ENCODE measurements at places on chromosomes 5 and 9.
A peak's percentile ranks its signal among the peaks of the same experiment; 100 is the strongest.

GRCh38 chr9:89497257-89497963, 503 bp downstream of the SEMA4D start:
- no peak for DNase-seq

DNA sequence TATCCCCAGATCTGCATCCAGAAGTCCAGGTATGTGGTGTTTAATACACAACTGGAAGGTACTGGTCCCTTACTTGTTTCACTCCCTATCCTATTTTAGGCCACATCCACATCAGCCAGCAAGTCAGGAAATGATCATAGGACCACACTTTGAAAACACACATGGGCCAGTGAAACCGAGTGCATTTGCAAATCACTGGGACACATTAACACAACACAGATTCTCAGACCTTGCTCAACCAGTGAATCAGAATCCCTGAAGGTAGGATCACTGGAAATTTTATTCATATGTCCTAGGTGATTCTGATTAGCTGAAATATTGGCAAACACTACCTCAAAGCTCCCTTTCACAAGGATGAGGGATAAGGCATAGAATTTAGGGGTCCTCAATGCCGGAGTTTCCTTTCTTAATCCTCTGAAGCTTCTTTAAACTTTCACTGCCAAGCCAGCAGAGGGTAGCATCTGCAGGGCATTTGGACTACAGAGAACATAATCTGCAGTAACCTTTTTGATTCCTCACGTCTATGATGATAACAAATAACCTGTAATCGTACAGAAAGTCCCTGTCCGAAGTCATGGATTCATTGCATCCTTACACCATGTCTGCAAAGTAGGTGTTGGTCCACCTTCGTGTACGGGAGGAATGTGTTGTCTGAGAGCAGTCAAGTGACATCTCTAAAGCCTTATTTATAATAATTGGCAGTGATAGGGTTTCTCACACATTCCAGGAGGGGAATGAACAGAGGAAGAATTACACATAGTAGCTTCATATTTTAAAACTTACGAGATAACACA, 11.0 kb upstream of the ABLIM3 start:
- DNase-seq, result no peak

GRCh38 chr5:116242343-116242742, 157.5 kb downstream of the COMMD10 start:
- no peak for DNase-seq

DNA sequence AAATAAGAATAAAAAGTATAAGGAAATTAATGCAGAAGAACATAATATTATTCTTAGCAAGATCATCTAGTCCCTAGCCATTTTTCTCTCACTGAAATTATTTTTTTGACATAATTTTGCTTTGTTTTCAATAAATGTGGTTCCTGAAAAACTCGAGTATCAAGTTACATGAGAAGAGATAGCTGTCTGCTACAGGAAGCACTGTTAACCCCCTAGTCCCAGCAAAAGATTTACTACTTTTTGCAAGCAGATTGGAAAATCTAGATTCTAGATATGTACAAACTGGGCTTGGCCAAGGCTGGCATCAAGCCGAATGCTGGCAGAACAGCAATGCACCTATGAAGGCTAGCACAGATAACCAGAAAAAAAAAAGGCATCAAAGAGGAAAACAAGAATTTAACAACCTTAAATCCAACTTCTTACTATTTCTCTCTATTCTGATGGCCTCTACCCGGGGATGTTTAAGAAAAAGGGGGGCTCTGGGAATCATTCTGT, 21.9 kb upstream of the ISCA1 start:
- no peak for DNase-seq

DNA sequence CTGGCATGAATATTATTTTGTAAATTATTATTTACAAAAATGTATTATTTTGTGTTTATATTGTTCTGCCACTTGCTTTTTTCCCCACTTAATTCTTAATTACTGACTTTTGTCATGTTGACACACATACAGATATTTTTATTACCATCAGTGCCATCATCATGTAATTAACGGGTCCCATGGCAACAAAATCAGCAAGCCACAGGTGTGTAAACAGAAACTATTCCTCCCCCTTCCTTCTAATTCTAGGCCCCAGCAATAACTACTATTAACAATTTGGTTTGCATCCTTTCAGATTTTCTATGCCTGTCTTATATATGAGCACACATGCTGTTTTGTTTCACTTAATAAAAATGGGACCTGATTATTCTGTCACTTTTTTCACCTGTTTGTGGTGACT, 29.3 kb downstream of the CYFIP2 start:
- no peak for DNase-seq

GRCh38 chr5:124180875-124181461, 565.5 kb downstream of the ZNF608 start:
- no peak for DNase-seq

DNA sequence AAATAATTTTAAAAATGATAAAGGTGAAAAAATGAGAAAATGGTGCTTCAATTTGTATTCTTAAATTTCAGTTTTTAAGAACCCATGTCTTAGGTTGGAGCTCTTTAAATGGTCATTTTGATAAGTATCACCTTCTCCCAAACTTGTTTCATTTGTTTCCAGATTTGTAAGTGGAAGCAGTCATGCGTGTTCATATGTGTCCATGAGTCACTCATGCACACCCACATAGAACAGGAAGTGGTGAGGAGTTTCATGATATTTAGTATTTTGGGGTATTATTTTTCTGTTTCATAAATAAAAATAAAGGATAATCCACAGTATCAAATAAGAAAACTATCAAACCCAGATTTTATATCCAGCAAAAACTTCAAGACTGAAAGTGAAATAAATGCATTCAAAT, 570.4 kb upstream of the ST8SIA4 start:
- peak; percentile 3 for DNase-seq

- no peak for DNase-seq
Measured at GRCh38 chr9:95879591-95879990, 4.1 kb downstream of the ERCC6L2 start.

DNA sequence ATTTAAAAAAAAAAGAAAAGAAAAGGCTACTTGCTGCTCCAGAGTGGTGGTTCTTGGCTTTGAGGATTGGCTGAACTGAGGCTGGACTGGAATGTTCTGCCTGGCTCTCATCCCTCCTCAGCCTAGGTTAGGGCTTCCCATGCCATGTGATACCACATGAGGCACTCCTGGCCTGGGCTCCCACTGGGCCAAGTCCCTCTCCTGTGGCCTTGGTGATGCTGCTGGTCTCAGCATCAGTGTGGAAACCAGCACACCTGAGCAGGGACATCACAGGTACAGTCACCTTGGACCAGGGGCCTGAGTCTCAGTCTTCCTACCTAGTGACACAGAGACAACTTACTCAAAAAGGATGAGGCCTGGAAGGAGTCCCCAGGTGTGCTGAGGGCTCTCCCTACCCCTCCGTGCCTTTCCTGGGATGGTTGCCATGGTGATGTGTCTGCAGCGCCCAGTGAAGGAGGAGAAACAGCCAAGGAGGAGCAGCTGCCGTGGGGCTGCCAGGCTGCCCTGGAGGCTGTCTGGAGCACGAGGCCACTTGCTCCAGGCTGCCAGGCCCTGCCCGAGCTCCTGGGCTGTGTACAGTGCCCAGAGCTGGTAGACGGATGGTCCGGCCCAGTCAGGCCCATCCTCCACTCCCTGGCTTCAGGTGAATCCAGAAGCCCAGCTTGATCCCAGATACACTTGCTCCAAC, 71.0 kb downstream of the WNK2 start:
- DNase-seq, result no peak

DNA sequence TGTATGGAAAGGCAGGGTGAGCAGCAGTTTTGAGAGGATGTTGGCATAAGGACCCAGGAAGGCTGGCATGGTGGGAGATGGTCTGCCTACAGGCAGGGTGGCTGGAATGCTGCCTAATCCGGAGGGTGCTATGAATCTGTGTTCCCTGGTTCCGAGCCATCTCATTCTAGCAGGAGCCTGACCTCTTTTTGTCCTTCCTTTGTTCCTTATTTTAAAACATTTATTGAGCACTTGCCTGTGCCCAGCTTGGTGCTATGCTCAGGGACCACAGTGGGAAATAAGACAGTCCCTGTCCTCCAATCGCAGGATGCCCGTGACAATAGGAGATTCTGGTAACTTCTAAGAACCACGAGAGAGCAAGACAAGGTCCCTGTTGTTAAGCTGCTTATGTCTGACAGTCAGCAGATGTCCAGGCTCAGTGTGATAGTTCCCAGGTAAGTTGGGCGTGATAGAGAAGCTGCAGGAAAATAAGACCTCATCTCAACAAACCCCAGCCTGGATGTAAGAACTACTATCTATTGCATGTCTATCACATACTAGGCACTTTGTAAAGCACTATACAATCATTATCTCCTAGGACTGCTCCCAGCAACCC, 9.1 kb upstream of the ZBTB34 start:
- no peak for DNase-seq

DNA sequence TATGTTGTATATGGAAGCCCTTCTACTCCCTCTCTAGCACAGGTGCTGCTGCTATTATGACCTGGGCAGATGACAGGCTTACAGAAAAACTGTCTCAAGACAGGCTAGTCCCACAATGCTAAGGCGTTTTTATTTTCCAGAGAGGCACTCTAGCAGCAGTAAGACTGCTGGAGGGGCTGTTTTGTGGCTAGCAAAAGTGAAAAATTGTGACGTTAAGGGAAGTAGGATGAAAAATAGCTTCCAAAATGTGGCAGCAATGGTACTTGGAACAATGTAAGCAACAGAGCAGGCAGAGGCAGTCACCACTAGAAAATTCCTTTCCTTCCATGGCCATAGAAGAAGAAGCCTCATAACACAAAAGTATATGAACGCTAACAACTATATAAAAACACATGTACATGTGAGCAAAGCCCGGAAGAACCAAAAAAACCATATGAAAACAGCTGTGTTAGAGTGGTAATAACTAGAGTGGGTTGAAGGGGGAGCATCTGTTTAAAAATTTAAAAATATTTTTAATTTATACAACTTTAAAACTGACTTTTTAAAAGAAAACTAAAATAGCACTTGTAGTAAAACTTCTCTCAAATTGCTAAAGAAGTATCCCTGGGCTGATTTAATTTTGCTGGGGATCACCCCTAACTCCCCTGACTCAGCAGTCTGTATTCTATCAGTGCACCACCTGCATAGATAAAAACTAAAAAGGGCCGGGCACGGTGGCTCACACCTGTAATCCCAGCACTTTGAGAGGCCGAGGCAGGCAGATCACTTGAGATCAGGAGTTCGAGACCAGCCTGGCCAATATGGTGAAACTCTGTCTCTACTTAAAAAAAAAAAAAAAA, 30.6 kb downstream of the CLINT1 start:
- no peak for DNase-seq
